ENCODE measurements at places on chromosomes 6 and 20. TPM values are rescaled to one million over a fixed set of nuclear protein-coding genes. Genes with fewer than 3 reads are reported as not detected.

Gene METTL24
- total RNA-seq = not detected

Gene CD93
- total RNA-seq = not detected

Gene CFB
- total RNA-seq = 0.53 TPM

Gene ZFAND3
- total RNA-seq = 97.7 TPM

Gene RAET1G
- 0.59 TPM for total RNA-seq

Gene ALDH8A1
- total RNA-seq = 0.19 TPM

Gene LTA
- not detected for total RNA-seq

Gene PRR18
- total RNA-seq = not detected

Gene TNFRSF6B
- 0.33 TPM for total RNA-seq

Gene CST4
- not detected for total RNA-seq

Gene OR2J3
- total RNA-seq = not detected

Gene ZNF391
- 0.56 TPM for total RNA-seq

Gene CAPN11
- not detected for total RNA-seq

Gene PLAGL1
- 20.4 TPM for total RNA-seq

Gene GUCA1A
- not detected for total RNA-seq

Gene SSTR4
- total RNA-seq = not detected

Gene FAM209B
- total RNA-seq = not detected

Gene CST2
- total RNA-seq = not detected

Gene ZNF341
- 4.1 TPM for total RNA-seq

Gene C6orf141
- total RNA-seq = not detected

Gene RNGTT
- total RNA-seq = 15.9 TPM

Gene TSBP1
- not detected for total RNA-seq

Gene FHL5
- total RNA-seq = not detected

Gene BPI
- not detected for total RNA-seq

Gene GPLD1
- total RNA-seq = 0.18 TPM

Gene LRRN4
- total RNA-seq = not detected

Gene GABRR1
- not detected for total RNA-seq

Gene MAFB
- total RNA-seq = not detected

Gene WFDC11
- not detected for total RNA-seq

Gene LCA5
- total RNA-seq = 2.9 TPM

Gene ULBP1
- 13.4 TPM for total RNA-seq
